Stimulated activated CD8-positive, alpha-beta memory T cell treated with anti-CD3 and anti-CD28 coated beads, Interleukin-4, amount 100 ng/mL, for 1 hour (primary cell): ENCODE measurements at places on chromosomes 4 and X.

GRCh38 chr4:41360214-41360920 lies 103.6 kb downstream of the UCHL1 start:
- DNase-seq: no peak

DNA sequence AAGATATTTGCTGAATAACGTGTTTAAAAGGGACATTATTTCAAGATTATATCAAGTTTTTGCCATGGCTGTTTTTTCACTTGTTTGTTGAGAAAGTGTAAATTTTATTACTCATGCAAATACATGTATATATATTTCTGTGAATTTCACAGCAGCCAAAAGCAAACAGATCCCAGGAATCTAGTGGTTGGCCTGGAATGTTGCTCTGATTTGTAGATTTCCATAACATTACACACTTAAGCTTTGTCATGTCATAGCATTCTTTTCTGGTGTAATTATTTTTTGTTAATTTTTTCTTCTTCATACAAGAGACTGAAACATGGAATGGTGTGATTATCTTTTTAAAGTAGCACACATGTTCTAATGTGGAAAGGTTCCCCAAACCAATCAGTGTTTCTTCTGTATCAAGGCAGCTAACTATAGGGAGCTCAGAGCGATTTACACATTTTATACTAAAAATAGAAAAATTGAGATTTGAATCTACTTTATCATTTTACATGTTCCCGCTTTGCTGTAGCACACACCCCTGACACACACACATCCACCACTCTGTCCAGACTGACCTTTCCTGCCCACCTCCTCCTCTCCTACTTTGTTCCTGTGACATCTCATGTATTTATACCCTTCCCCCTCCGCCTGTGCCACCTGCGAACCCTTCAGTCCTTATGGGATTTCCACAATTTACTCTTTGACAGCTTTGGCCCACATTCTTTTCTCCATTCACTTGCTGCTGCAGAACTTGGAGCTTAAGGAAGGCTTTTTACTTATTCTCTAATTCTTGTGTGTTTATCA lies 20.3 kb downstream of the RUFY3 start:
- no peak for DNase-seq

DNA sequence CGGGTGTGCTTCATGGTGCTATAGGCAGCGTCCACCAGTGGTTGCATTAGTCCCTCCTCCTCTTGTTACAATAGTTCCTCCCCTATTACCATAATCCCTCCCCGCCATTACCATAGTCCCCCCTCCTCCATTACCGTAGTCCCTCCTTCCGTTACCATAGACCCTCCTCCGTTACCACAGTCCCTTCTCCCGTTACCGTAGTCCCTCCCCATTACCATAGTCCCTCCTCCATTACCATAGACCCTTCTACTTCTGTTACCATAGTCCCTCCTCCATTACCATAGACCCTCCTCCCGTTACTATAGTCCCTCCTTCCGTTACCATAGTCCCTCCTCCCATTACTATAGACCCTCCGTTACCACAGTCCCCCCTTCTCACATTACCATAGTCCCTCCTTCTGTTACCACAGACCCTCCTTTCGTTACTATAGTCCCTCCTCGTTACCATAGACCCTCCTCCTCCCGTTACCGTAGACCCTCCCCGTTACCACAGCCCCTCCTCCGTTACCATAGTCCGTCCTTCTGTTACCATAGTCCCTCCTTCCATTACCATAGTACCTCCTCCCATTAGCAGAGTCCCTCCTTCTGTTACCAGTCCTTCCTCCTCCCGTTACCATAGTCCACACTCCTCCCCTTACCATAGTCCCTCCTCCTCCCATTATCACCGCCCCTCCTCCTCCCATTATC lies 129.6 kb downstream of the DHRSX start:
- no peak for DNase-seq

DNA sequence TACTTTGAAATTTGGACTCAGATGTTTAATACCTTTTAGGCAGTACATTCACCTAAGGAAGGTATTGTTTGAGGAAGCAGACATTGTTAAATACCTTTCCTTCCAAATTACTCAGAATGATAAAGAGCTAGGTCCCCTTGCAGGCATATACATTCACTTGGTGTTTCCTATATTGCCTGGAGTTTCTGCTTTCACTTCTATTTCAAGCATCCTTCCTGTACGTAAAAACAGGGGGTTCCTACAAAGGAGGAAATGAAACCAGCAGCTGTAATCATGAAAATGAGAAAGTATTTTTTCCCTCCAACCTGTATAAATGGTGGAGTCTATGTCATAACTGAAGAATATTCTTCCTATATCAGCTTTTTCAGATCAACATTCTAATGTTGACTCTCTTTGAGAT lies 90.4 kb upstream of the RASGEF1B start:
- no peak for DNase-seq

- no peak for DNase-seq
Measured at GRCh38 chr4:187073820-187074219, 350.2 kb upstream of the FAT1 start.

- no peak for DNase-seq
Measured at GRCh38 chr4:80229590-80229989, 32.3 kb downstream of the PRDM8 start.

DNA sequence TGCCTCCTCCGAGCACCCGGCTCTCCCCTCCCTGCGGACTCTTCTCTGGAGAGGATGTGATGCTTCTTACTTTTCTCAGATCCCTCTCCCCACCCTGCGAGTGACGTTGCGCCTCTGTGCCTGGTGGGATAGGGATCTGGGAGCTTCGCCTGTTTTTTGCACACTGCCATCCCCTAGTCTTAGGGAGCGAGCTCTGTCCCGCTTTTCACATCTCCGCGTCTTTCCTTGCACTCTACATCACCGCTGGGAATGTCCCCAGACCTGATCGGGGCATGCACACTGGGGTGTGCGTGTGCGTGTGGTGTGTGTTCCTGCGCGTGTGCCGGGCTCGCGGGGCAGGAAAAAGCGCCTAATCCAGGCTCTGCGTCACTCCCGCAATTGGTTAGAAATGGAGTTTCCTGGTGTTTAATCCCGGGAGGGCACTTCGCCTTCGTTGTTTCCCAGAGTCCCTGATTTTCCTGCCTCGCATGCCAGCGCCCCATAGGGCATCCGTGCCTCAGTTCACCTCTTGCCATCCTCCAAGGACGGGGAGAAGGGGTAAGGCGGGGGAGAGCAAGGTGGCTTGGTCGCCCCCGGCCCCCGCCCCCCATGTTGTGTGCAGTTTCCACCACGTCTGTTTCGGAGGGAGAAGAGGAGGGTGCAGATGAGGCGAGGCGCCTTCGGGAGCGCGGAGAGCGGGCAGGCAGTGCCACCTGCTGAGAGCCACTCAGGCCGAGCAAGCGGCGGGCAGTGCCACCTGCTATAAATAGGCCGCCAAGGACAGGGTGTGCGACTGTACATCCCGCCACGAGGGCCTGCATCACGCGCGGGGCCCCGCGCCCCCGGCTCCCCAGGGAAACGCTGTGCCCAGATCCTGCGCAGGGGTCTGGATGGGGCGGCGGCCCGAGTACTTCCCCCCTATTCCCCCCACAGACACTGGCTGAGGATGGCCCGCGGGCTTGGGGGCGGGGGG lies 759 bp upstream of the TBC1D1 start:
- no peak for DNase-seq

GRCh38 chrX:24925430-24925829 lies 90.3 kb downstream of the ARX start:
- DNase-seq: no peak

DNA sequence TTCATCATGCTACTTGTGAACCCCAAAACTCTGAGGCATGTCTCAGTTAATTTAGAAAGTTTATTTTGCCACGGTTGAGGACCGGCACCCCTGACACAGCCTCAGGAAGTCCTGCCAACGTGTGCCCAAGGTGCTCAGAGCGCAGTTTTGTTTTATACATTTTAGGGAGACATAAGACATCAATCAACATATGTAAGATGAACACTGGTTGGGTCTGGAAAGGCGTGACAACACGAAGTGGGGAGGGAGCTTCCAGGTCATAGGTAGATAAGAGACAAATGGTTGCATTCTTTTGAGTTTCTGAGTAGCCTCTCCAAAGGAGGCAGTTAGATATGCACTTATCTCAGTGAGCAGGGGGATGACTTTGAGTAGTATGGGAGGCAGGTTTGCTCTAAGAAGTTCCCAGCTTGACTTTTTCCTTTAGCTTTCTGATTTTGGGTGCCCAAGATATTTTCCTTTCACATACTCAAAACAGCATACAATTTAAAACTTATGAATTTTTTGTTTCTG lies 98.9 kb downstream of the SYTL5 start:
- DNase-seq: no peak

GRCh38 chr4:118058955-118059354 lies 24.7 kb downstream of the NDST3 start:
- DNase-seq: no peak

- no peak for DNase-seq
Measured at GRCh38 chrX:7215842-7216241, 67.9 kb upstream of the PUDP start.

- DNase-seq: no peak
Measured at GRCh38 chr4:69909195-69909594, 21.7 kb upstream of the CSN1S1 start.

DNA sequence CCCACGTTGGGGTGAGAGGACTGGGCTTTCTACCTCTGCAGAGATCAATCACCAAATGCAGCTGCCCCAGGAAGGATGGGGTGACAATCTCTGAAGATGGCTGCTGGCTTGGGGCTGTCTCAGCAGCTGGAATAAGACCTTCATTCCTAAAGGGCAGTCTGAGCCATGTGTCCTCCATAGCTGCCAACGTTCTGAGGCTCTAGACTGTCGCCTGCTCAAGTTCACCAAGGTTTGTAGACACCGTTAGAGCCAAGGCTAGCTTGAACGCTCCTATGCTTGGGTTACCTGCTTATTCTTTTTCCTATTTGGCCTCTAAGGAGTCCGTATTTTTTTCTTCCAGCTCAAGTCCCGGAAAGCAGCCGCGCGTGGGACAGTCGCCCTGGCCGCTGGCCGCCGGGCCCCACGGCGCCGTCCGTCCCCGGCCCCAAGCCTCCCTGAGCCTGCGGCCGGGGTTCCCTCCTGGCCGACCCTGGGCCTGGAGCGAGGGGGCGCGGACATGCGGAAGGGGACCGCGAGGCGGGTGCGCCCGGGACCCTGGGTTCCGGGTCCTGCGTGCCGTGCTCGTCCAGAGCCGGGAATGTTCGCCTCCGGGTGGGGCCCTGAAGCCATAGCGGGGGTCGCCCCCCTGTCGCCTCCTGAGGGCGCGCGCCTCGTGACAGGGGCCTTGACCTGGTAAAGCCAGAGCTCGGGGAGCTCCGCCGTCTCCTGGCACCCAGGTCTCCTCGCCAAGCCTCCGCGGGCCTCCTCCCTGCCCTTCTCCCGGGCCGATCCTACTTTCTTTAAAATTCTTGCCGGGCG lies 23.3 kb downstream of the MRFAP1 start:
- DNase-seq: no peak

GRCh38 chr4:125370478-125370877 lies 55.7 kb downstream of the FAT4 start:
- no peak for DNase-seq

GRCh38 chr4:80141543-80141942 lies 55.8 kb upstream of the PRDM8 start:
- DNase-seq: no peak

GRCh38 chr4:53465891-53466290 lies 88.5 kb downstream of the FIP1L1 start:
- DNase-seq: no peak

DNA sequence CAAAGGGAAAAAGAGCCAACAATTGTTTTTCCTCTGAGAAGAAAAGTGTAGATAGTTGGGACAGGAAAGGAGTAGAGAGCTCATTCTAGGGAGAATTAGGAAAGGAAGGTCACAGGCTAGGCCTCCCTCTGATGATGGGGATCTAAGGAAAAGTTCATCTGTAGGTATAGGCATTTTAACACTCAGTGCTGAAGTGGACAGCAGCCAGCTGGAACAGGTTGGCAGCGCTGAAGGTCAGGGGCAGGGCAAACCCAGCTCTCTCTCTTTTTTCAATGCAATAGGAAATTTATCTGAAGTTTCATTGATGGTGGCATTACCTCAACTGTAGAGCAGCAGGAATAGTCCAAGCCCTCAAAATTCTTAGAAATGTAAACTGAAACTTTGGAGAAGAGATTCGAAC lies 98.5 kb upstream of the ETNPPL start:
- no peak for DNase-seq

GRCh38 chr4:80208610-80209339 lies 11.5 kb downstream of the PRDM8 start:
- DNase-seq: no peak

GRCh38 chr4:32477518-32477917 lies 1757.3 kb downstream of the PCDH7 start:
- no peak for DNase-seq

- DNase-seq: no peak
Measured at GRCh38 chr4:15354371-15355297, 73.2 kb upstream of the C1QTNF7 start.

DNA sequence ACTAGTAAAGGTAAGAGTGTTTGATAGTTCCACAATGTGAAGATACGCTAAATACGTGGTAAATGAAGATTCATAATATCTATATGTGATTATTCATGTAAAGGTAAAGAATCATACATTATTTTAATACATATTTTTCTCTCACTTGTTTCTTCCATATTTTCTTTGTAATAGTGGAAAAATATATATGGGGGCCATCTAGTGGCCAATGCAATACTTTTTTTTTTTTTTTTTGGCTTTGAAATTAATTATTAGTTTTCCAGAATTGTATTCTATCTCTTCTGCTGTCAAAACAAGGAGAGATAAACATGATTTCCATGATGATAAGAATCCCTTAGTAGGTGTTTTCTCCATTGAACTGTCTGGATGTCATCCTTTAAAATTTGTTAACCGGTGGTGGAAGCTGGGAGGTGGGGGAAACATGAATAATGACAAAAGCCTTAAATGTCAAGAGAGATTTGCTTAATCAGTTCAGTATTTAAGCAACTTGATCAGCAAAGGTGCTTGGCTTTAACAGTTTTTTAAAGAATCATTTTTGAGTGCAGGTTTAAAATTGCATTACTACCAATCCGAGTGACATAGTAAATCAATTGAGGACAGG lies 508.7 kb upstream of the HTR2C start:
- no peak for DNase-seq

- DNase-seq: no peak
Measured at GRCh38 chr4:139229534-139230039, 50.4 kb downstream of the MGARP start.

GRCh38 chr4:52234561-52235440 lies 183.7 kb downstream of the SPATA18 start:
- DNase-seq: no peak

DNA sequence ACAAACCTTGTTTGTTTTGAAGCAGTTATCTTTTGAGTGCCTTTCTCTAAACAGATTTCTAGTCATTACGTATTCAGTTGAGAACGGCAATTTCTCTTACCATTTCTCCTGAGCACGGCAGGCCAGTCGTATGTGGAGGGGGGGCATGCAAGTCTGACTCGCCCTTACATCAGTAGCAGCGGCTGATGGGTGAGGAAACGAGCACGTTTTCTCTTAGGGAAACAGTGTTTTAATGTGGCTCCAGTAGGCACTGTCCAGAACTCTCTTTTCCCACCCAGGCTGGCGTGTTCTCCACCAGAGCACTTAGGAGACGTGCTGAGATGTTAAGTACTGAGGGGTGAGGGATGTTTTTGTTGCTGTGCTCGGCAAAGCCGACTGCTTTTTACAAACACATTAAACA lies 240.5 kb downstream of the STIM2 start:
- no peak for DNase-seq
